Activated T-helper 1 cell treated with anti-CD3 and anti-CD28 coated beads, Interleukin-2, amount 50 U/mL, for 16 hours (primary cell): ENCODE measurements at places on chromosomes 12 and 14.

DNA sequence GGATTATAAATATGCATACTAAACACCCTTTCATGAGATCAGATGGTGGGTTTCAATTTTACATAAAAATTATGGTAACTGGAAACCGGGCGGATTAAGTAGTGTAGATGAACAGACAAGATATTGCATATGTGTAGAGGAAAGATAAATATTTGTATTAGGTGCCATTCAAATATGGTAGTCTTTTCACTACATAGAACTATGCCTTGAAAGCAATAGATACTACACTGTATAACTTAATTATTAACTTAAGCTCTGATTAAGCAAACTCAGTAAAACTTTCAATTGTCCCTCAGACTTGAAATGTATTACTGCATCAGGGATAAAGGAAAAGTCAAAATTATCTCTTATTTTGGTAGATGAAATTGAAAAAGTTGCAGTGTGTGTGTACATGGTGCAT is 1.9 kb downstream of the PTPN21 start:
- no peak for DNase-seq

DNA sequence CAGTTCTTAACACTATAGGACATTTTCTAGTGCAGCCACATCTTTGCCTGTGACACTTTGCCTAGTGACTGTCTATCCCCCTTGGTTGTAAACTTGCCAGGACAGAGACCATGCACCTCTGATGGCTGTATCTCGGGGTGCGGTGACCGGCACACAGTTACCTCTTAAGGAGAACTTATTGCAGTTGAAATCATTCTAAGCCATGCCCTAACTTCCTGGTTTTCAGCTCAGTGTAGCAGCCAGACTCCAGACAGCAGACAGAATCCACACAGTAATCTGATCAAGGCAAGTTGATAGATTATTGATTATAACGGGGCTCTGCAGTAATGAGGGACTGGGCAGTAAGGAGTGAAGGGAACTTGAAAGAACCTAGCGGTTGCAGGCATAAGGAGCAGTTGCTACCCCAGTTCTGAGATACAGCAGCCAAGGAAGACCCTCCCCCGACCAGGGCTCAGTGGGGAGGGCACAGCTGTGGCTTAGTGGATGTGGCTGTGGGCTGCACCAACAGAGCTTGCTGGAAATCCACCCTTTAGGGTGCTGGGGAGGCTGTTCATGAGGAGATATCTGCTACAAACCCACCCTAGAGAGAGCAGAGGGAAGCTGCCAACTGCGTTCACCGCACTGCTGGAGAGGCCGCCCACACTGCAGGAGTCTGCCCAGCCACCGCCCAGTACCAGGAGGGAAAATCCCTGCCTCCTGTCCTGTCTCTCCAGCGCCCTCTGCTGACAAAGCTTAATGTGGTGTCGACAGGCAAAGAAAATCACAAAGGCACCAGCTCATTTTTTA is 58.2 kb upstream of the BEGAIN start:
- DNase-seq, result peak; percentile 64

DNA sequence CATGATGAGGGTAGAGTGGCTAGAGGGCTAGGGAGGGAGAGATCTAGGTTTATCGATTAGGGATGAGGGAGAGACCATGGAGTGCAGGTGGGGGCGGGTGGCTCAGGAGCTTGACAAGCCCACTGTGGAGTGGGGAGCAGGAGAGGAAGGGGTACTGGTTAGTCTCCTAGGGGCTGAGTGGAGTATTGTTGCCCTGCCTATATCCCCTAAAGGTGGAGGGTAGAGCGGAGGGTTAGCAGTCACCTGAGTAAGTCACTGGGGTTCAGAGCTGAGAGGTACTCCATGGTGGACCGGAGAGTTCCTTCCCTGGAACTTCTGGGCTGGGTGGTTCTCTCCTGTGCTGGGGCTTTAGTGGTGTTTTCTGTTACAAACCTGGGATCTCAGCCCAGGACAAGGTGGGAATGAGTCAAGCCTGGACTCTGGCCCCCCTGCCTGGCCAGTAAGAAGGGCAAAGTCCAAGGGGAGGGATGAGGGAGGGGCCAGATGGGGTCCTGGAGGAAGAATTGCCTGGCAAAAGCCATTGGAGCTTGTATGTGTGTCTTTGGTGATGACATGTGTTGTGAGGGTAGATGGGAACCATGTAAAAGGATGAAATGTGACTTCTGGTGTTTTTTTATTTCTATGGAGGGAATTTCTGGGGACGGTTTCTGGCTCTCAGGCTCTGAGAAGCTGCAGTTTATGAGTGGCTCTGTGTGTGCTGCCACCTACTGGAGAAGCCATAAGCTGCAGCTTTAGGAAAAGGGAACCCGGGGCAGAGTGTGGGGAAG is at the start of gene CIDEB:
TSS of gene CIDEB (minus strand) at position 403 of the 767 bp plus-strand sequence. CDS start at position 284, 119 bp downstream.
- DNase-seq, result peak; percentile 39

DNA sequence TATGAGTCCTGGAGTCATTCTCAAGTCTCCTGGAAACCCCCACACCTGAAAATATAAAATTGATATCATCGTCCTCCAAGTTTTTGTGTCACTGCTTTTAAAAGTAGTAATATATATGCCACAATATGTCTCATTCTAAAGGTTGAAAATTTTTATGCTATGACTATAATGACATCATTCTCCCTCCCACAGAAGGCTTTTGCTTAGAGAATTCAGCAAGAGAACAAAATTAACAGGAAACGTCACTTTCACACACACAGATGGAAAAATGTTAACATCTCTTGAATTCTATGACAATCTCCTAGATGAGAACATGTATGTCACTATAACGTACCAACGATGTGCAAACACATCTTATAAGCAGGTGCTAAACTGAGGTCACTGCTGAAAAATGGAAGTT is 498.3 kb downstream of the FOXG1 start:
- DNase-seq, result no peak

GRCh38 chr12:67026487-67027246 is 242.5 kb upstream of the CAND1 start:
- no peak for DNase-seq

- DNase-seq, result no peak
Measured at GRCh38 chr12:5204831-5205230, 161.2 kb downstream of the KCNA5 start.

DNA sequence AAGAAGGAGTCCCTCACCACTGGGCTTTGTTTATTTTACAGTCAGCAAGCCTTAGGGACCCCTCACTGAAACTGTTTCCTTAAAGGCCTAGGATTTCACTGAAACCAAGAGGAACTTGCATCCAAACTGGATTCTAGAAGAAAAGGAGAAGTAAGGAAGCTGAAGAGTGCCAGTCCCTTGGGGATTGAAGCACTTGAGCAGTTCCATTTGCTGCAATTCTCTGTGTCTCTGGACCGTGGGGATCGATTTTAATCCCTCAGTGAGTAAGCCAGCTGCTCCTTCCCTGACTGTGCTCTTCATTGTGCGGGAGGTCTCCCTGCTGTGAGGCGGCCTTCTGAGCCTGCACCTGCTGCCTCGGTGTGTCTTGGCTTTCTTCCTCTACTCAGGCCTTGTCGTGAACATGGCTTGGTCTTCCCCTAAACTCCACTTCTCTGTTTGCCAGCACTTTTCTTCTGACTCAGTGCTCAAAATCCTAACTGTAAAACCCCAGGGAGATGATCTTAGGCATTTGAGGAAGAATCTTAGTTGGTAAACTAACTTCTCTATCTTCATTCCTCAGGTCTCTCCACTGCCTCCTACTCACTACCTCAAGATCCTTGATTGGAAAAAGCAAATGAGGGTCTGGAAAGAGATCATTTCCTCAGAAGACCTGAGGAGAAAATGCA is 132.6 kb downstream of the SLC38A6 start:
- DNase-seq, result no peak

- DNase-seq, result no peak
Measured at GRCh38 chr14:21614240-21614639, 20.5 kb downstream of the OR10G2 start.

DNA sequence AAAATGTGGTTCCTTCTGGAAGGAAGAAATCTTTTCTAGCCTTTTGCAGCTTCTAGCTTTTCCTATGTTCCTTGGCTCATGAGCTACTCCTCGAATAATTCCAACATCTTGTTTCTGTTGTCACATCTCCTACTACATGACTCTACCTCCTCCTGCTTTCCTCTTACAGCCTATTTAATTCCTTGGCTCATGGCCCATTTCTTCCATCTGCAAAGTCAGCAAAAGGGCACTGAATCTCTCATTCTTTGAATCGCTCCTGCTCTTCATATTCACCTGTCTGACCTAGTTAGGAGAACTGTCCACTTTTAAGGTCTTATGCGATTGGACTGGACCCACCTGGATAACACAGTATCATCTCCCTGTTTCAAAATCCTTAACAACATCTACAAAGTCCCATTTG is 15.8 kb downstream of the PRKD1 start:
- DNase-seq, result no peak

DNA sequence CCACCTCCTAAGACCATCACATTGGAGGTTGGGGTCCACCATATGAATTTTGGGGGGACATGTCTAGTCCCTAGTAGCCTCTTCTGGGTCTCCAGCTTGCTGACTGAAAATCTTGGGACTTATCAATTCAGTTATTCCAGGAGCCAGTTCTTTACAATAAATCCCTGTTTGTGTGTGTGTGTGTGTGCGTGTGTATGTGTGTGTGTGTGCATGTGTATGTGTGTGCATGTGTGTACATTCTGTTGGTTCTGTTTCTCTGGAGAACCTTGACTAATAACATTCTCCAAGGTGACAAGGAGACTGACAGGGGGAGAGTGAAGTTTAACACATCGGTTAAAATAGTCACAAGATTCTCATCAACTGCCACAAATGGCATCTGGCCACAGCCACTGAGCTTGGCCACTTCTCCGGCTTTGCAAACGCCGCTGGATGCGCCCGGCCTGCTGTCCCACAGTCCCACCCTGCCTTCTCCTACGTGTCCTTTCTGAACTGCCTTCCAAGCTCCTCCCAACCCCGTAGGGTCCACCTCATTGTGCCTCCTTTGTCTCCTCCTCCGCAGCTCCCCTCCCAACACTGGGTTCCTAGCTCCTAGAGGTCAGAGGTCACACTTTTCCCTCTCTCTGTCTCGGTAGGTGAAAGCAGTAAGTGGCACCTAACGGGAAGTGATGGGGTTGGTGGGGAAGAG is 88.1 kb upstream of the DIO3 start:
- no peak for DNase-seq

GRCh38 chr12:2628401-2628800 is 166.4 kb upstream of the FKBP4 start:
- DNase-seq, result no peak

DNA sequence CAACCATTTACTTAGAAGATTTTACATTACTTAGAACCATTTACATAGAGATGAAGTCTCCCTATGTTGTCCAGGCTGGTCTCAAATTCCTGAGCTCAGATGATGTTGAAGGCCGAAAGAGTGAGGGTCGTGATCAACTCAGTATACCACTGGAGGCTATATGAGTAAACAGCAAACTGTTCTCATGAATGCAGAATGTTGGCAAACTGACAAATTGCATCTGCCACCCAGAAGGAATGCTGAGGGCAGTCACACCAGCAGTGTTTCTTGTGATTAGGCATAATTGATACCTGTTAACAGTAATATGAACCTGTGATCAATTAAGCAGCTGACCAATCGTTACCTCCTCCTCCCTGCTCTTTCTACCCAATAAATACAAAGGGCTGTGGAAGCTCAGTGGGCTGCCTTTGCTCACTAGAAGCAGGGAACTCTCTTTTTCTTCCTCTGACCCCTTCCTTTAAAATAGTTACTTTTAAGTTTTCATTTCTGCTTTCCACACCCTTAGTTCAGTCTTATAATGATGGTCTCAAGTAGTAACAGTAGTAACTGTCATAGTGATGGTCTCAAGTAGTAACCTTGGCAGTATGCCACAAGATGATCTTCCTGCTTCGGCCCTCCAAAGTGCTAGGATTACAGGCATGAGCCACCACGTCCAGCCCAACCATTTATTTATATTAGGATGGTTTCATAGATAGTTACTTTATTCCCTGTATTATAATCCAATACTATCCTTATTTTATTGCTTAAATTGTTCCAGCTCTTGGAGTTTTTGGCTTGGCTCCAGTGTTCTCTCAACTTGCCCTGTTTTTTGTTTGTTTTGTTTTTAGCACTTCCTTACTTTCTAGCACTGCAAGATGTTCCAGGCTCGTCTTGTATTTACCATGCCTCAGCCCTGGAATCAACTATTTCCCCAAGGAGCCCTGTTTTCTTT is 25.8 kb downstream of the LIMA1 start:
- DNase-seq, result no peak

DNA sequence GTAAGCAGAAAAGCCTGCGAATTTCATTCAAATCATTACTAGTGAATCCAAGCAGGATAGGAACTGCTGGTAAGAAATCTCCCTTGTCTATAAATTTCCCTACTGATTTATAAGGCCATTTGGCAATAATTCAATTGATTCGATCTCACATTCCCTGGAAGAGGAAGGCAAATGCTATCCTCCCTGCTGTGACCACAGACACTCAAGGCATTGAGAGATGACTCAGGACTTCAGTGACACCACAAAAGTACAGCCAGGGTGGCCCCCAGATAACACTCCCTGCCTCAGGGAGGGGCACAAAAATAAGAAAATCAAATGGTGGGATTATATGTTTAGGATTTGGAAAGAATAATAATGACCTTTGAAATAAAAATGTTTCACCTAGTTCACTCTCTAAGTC is 162.7 kb downstream of the GRIP1 start:
- no peak for DNase-seq

DNA sequence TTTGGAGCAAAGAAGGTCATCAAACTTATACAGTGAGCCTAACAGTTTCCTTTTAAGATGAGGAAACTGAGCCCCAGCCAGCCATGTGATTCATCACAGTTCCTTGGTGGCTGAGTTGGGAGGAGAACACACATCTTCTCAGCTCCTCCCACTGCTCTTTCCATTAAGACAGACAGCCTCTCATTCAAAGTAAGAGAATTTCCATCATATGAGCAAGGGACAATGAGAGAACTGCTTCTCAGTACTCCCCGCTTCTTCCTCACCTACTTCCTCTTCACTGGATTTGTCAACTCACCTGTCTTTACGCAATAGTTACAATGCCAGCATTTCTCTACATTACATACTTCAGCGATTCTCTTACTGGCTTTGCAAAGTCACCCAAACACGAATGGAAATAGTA is 2.2 kb downstream of the IFNG start:
- DNase-seq, result no peak

GRCh38 chr14:88421286-88421685 is 35.8 kb downstream of the SPATA7 start:
- DNase-seq, result no peak

DNA sequence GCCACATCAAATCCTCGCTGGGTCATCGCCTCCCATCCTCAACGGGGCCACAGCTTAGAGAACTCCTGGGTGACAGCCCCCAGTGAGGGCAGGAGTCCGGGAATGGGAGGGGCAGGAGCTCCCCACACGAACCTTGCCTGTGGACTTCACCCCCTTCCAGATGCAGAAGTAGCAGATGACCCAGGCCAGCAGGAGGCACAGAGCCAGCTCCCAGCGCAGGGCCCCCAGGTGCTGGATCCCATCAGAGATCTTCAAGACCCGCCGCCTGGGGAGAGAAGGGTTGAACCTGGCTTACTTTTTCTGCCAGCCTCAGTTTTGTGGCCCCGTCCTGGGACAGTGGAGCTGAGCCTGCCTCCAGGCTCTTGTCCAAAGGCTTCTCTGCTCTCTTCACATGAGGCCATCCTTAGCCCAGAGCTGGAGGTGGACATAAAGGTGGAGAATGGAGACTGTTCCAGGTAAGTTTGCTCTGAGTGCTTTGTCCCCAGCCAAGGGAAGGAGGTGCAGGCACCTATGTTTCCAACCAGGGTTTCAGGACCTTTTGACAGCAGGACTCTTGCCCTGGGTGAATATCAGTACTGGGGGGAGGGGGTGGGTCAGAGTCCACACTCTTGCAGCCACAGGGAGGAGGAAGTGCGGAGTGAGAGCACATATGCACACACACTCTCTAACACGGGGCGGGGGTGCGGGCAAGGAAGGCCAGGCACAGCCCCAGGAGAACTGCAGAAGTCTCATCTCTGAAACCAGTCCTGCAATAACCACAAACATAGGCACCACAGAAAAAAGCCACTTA is 23.3 kb upstream of the SLC6A12 start:
- DNase-seq, result no peak
